ENCODE measurements at places on chromosomes 2 and 18.

DNA sequence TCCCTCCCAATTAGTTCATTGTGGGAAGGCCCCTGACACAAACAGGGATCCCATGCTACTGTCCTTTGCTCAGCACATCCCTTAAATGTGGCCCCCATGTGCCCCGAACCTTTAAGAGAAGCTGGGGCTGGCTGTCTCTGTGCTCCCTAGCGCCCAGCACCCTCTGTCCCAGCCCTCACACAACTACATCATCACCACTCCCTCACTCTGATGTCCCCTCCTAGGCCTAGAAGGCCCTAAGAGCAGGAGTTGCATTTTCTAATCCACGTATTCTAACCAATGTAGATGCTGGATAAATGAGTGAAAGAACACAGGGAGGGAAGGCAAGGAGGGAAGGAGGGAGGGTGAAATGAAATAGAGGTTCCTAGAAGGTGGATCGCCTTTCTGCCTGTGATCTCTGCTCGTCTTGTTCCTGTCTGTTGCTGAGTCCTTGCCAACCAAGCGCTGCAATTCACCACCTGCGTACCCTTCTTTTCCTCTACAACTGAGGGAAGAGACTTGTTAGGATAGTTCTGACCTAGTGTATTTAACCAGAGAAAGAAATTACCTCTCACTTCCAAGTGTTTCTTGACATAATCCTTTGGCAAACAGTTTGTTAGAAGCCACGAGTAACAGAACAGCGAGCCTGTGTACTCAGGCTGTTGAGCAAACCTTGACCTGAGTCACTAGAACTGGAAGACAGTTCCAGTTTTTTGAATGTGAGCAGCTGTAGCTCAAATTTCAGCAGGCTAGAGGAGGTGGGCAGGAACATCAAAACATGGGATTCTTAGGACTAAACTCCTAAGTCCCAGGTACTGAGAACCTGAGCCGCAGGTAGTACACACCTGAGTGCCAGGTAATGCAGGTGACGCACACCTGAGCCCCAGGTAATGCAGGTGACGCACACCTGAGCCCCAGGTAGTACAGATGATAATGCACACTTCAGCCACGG is 181.5 kb upstream of the ID2 start:
- DNase-seq: no peak

DNA sequence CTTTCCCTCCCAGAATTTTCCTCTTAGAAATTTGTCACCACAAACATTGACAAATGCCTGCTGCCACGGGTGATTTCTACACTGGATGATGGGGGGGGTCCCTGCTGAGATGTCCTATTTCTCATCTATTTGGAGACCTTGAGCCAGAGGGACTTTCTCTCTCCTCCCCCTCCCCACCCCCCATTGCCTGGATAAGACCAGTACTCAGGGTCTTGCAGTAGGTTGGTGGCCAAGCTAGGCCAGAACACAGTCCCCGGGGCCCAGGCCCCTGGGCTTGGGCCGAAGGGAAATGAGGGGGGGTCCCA is 560 bp upstream of the DUSP2 start:
- DNase-seq: no peak

GRCh38 chr2:88545118-88545517 is 82.1 kb downstream of the EIF2AK3 start:
- DNase-seq: no peak

- no peak for DNase-seq
Observed at GRCh38 chr2:71952572-71953188, 195.0 kb downstream of the CYP26B1 start.

DNA sequence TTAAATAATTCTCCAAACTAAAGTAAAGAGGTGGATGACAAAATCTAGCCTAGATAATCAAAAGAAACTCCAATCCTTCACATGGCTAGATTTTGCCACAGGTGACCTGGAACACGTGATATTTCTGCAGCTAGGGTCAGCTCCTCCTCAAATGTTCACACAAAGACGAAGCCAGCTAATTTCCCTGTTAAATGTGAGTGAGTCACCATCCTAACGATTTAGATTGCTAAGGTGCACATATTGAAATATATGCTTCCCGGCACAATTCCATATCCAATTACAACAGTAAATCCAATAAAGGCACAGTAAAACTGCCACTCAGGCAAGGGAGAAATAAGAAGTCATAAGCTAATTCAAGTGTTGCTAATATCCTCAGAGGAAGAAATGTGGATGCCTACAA is 28.7 kb downstream of the IKZF2 start:
- DNase-seq: no peak

GRCh38 chr2:176501617-176502016 is 232.4 kb downstream of the MTX2 start:
- DNase-seq: no peak

- no peak for DNase-seq
Observed at GRCh38 chr2:186569897-186570296, 20.0 kb upstream of the ITGAV start.

DNA sequence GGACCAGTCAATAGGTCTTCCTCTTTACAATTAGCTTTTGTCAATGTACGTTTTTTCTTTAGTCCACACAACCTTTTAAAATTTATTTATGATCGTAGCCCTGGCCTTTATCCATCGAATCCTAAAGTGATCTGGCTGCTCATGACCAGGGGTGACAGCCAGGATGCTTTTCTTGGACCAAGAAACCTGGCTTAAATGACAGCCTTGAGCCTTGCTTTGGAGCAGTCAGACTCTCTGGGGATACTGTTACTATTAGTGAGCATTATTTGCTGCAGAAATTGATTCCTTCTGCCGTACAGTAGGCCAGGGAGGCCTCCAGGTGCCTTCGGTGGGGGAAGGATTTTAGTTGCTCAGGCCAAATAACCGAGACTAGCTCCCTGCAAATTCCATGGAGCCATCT is 70.2 kb downstream of the AGAP1 start:
- no peak for DNase-seq

GRCh38 chr2:46298272-46298521 is 990 bp downstream of the EPAS1 start:
- DNase-seq: no peak

DNA sequence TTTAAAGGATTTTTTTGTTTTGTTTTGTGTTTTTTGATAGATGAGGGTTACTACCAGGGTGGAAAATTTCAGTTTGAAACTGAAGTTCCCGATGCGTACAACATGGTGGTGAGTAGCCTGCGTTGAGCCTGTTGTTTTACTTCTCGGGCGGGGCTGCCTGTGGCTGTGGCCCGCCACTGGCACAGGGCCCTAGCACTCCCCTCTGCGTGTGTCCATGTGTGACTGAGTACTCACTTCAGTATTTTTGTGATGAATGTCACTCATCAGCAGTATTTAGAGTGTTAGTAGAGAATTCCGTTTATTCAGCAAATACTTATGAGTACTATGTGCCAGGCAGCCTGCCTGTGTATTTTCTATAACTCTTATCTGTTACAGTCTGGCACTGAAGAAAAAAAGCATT is 44.3 kb upstream of the SCLY start:
- DNase-seq: no peak

DNA sequence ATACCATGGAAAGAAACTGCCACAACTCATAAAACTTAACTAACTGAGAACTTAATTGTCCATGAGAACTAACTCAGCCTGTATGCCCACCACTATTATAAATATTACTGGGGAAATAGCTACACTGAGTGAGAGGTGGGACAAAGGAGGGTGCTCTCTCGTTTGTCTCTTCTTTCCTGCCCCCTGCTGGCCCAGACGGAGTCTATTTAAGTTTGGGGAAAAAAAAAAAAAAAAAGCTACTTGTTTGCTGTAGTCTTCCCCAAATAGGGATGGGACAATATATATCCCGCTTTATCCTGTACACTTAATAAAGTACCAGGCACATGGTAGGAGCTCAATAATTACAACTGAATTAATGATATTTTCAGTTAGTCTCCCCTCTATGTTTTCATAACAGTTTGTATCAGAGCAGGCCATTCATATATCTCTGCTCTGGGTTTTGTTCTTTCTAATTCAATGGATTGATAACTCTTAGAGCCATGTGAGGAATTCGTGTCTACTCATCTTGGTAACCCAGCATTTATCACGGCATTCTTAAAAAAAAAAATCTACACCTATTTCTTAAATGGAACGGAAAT is 647.6 kb upstream of the PKDCC start:
- no peak for DNase-seq

GRCh38 chr2:65366595-65367125 is 65.7 kb downstream of the SPRED2 start:
- peak; percentile 70 for DNase-seq

- no peak for DNase-seq
Observed at GRCh38 chr2:101827246-101827645, 129.7 kb downstream of the MAP4K4 start.

DNA sequence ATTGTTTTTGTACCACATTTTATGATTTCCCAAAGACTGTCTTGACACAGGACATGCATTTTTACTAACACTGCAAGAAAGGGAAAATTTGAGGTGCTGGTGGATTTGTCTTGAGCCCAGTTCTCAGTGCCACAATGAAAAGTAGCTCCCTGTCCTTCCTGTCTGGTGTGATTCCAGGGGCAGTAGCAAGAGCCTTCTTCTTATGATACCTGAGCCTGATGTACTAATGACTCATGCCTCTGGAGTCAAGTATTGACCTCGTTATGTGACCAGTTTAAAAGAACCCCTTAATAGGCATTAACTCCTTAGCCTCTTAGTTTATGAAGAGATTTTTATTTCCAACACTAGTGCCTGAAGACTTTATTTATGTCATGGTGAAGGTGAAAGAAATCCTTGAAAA is 728.6 kb downstream of the SLC4A3 start:
- DNase-seq: no peak

DNA sequence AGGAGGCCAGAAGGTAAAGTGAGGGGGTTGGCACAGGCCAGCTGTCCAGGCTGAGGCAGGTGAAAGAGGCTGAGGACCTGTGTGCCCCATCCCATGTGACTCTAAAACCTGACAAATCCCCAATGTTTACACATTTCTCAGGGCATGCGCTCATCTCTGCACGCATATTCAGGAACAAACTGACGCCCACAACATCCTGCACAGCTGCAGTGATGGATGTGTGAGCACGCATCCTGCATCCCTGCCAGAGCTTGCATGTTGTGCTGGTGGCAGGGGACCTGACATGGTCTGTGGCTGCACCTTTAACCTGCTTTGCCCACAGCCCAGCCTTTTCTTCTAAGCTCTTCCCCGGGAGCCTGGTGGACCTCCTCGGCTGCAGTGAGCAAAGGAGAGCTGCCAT is 83.1 kb downstream of the FBXO15 start:
- DNase-seq: no peak

GRCh38 chr2:232362174-232362900 is 16.2 kb upstream of the ALPP start:
- DNase-seq: no peak

- DNase-seq: no peak
Observed at GRCh38 chr18:79790996-79791972, 6.5 kb upstream of the KCNG2 start.

- no peak for DNase-seq
Observed at GRCh38 chr2:28802975-28803429, 7.6 kb upstream of the SPDYA start.

DNA sequence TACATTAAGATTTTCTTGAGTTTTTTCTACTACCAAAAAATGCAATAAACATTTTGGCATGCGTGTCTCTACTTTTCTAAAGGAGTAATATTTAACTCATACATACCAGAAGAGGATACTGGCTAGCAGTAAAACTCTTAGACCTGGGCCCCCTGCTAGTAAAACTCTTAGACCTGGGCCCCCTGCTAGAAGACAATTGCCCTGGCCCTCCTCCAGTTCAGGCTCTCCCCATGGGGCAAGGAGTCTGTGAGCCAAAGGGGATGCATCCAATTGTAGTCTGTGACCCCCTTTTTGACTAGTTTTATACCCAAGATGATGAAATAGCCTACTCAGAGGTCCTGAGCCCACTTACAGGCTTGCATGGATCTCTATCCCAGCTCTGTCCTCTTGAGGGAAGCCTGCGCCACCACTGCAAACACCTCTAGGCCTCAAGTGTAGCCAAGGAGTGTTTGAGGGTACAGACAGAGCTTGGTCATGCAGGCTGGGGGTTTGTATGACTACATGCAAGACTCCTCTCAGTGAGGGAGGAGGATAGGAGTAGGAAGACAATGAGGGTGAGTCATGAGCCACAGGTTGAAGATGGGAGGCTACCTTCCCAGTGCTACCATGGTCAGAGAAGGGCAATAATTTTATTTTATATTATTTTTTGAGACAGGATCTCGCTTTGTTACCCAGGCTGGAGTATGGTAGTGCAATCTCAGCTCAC is 45.2 kb upstream of the PGAP1 start:
- no peak for DNase-seq

- DNase-seq: no peak
Observed at GRCh38 chr2:160384791-160385190, 108.8 kb downstream of the RBMS1 start.

GRCh38 chr18:4276953-4277585 is 178.0 kb downstream of the DLGAP1 start:
- no peak for DNase-seq

DNA sequence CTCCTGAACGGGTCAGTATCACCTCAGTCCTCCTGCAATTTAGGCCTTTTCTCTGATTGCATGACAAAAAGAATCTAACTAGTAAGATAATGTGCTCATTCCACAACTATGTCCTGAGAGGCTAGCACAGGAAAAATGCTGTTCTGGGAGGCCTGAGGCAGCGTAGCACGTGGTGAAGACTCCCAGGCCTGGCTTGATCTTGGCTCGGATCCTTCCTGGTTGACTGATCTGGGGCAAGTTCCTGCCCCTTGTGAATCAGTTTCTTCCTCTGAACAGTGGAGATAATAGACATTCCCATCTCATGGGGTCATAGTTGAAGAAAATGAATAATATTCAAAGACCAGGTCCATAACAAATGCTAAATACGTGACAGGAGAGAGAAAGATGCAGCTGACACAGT is 12.3 kb downstream of the FBLN7 start:
- no peak for DNase-seq

DNA sequence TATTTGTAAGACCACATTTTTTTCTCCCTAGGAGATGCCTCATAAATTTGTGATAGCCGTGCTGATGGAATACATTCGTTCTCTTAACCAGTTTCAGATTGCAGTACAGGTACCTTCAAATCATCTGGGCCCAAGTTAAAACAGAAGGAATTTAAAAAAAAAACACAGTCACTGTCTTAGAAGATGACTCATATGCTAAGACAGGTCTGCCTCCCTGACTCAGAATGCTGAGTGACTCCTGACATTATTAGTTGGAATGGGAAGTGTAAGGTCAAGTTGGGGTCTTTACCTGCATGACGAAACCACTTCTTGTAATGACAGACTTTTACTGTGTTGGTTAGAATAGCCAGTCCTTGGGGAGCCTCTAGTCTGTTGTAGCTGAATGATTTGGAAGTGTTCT is 26.3 kb downstream of the RMC1 start:
- no peak for DNase-seq

GRCh38 chr2:206798000-206798399 is 32.6 kb downstream of the FASTKD2 start:
- no peak for DNase-seq

GRCh38 chr2:88603146-88603545 is 24.1 kb downstream of the EIF2AK3 start:
- no peak for DNase-seq

GRCh38 chr18:9779630-9780029 is 71.5 kb downstream of the RAB31 start:
- no peak for DNase-seq

- DNase-seq: no peak
Observed at GRCh38 chr18:29096079-29096770, 919.3 kb upstream of the CDH2 start.

- no peak for DNase-seq
Observed at GRCh38 chr18:10526561-10526949, 728 bp downstream of the NAPG start.
